ENCODE measurements at places on chromosomes 7 and 10. TPM values are rescaled to one million over a fixed set of nuclear protein-coding genes. Genes with fewer than 3 reads are reported as not detected.

Gene UBE2D4
- total RNA-seq, result 9.7 TPM

Gene YKT6
- total RNA-seq, result 98.6 TPM

Gene GIMAP7
- total RNA-seq, result not detected

Gene KEL
- total RNA-seq, result not detected

Gene FGL2
- total RNA-seq, result 1.3 TPM

Gene ZCWPW1
- total RNA-seq, result 0.56 TPM

Gene ZNF438
- 2.8 TPM for total RNA-seq

Gene SLF2
- total RNA-seq, result 21.7 TPM

Gene TMEM270
- not detected for total RNA-seq

Gene TMEM139
- not detected for total RNA-seq

Gene SKAP2
- total RNA-seq, result 11.1 TPM

Gene PLPP4
- 0.28 TPM for total RNA-seq

Gene NXPH1
- not detected for total RNA-seq

Gene PKD2L1
- total RNA-seq, result not detected

Gene PRSS37
- not detected for total RNA-seq

Gene MCM10
- total RNA-seq, result 11.8 TPM

Gene SMKR1
- total RNA-seq, result not detected

Gene TMEM140
- total RNA-seq, result 0.72 TPM

Gene CALY
- total RNA-seq, result not detected

Gene ASL
- 42.8 TPM for total RNA-seq

Gene FAM237B
- not detected for total RNA-seq

Gene ADARB2
- not detected for total RNA-seq

Gene ZNF853
- 3.3 TPM for total RNA-seq

Gene ADAP1
- 2.2 TPM for total RNA-seq
